ENCODE measurements at places on chromosomes 3 and 15. TPM values are rescaled to one million over a fixed set of nuclear protein-coding genes. Genes with fewer than 3 reads are reported as not detected.

DNA sequence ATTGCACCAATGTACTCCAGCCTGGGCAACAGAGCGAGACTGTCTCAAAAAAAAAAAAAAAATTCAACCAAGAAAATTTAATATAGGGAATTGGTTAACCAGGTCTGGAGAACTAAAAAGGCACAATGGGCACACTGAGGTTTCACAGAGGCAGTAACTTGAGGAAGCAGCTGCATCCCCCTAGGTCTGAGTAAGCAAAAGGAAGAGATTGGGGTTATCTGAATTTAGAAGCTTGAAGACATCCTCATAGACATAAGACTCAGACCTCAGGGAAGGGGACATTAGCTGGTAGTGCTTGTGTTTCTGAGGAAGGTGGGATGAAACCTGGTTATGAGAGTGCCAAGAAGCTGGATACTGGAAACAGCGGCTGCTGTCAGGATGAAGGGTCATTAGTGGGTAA lies 50.1 kb upstream of the LEKR1 start:
- no peak for DNase-seq

TRANK1 gene
- total RNA-seq, result 9.4 TPM

GRCh38 chr3:195163719-195164572 lies 107.0 kb downstream of the XXYLT1 start:
- DNase-seq, result no peak

CCR5 gene
- total RNA-seq, result 2.2 TPM

- DNase-seq, result no peak
Observed at GRCh38 chr3:169827712-169828111, 15.0 kb upstream of the LRRC34 start.

DNA sequence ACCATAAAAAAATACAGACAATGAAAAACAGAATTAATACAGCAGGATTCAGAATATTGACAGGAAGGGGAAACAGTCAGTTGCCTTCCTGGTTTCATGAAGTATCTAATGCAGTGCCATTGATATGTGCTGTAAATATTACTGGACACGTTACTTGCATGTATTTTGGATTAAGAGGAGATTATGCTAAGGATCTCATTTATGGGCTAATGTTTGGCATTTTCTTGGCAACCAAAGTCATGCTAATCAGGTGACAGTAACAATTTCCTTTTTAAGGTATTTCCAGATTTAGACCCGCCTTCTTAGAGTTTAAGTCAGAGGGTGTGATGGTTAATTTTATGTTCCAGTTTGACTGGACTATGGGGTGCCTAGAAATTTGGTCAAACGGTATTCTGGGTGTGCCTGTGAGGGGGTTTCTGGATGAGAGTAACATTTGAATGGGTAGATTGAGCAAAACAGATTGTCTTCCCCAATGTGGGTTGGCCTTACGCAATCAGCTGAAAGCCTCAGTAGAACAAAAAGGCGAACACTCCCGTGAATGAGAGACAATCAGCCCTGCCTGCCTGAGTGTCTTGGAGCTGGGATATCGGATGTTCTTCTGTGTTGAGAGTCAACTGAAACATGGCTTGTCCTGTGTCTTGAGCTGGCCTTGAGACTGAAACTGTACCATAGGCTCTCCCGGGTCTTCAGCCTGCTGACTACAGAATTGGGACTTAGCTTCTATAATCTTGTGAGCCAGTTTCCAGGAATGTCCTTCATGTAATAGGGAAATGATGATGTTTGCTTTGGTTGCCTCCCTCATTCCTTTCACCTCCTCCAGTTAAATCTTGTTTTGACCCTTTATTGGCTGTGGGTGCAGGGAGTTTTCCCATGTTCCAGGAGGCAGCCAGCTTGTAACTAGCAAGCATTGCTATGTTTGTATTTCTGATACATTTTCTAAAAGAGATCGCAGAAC lies 10.5 kb downstream of the SQOR start:
- DNase-seq, result no peak

DNA sequence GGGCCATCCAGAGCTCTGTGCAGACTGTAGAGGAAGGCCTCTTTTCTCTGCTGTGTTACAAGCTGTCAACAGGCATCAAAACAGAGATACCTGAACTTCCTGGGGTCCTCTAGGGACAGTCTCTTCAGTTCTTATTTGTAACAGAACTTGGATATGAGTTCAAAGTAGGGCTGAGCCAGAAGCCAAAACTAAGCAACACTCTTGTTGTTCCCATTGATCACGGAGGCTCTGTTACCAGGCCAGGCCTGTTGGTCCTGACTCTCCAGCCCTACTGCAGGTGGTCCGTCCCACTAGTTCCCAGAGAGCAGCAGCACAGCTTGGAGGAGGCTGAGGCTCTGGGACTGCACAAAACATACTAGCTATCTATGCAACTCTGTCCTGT lies 13.1 kb upstream of the AHSG start:
- DNase-seq, result no peak

DNA sequence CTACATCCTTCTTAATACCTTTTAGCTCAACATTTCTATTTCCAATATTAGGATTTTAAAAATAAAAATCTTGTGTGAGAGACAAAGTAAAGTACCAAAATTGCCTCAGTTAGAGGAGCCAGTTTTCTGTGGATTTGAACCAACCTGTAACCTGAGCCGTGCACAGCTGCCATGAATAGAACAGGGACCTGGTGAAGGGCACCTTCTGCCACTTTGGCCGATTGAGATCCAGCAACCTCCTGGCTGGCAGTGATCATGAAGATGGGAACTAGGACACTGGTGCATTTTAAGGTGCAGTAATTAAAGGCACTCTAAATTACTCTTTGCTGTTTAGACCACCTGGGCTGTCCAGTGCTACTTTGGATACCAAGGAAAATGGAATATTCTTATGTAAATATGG lies 34.3 kb upstream of the TRAK1 start:
- no peak for DNase-seq

- DNase-seq, result no peak
Observed at GRCh38 chr3:16181361-16181760, 6.9 kb downstream of the GALNT15 start.

DNA sequence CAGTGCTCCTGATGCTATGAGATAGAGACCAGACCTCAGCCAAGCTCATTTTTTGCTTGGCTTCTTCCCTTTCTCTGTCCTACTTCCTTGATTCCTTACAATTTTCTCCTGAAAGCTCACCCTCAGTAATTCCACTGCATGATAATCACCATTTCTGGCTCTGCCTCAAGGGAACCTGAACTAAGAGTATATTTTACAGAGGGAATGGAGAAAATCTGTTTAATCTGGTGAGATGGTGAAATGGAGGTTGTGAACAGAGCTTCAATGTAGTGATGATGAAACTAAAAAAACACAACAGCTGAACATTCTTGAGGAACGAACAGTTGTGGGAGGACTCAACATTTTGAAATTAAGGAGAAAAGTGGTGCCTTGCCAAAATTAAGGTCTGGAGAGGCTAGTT lies 16.3 kb downstream of the HHLA2 start:
- DNase-seq, result peak; percentile 60

EPHA3 gene
- 5.5 TPM for total RNA-seq

BUB1B gene
- 1.7 TPM for total RNA-seq

DNA sequence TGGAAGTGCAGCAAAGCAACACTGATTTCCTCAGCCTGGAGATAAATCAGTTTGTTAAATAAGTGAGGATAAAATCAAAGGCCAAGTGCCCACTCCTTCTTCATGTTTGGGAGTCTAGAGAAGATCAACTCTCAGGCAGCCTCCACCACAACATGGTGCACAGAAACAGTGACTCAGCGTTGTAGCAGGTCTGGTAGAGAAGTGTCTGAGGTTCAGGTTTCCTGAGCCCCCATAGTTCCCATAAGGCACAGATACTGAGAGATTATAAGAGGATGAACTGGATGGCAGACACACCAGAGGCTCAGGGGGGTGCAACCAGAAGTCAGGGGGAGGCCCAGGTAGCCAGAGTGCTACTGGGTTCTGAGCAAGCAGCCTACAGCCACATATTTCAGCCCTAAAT lies 166.7 kb downstream of the FRMD5 start:
- DNase-seq, result no peak

STAG1 gene
- total RNA-seq, result 88.4 TPM

HTR3C gene
- not detected for total RNA-seq

DNA sequence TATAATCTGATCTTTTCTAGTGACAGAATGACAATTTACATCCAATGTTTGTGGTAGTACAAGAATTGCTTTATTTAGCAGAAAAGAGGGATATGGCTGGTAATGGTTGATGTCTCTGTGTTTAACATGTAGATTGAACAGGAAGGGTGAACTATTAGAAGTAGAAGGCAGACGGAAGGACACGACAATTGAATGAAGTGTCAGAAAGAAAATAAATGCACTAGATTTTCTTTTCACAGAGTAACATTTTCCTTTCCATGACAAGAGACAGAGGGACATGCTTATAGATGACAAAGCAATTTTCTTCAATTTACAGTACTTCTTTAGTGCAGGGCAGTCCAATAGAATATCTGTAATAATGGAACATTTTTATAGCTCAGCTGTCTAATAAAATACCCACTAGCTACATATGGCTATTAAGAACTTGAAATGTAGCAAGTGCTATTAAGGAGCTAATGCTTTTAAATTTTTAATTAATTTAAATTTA lies 48.9 kb upstream of the MBNL1 start:
- no peak for DNase-seq

DNA sequence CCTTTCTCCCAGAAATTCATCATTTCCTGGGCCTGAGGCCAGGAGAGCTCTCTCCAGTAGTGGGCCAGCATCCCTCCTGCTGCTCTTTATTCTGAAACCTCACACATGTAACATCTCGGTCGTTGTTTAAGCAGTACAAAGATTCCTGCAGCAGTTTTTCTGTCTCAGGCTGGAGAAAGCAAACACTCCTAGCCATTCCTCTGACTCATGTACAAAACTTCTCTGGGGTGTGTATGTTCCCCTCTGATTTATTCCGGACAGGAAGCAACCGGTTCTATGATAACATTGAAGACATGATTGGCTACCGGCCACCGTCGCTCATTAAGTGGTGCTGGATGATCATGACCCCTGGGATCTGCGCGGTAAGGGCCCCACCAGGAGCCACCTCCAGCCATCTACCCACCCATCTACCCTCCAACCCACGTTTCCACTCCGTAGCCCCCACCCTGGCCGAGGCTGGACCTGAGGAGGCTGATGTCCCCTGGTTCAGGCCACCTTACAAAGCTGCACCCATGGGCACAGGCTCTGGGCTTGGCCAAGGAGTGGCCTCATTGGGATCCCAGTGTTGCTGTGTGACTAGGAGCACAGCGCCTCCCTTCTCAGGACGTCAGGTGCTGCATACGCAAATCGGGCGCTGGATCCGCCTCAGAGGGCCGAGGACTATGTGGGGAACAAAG lies 58.6 kb upstream of the SLC6A1 start:
- DNase-seq, result peak; percentile 61

GRCh38 chr3:193762657-193763056 lies 169.6 kb downstream of the OPA1 start:
- no peak for DNase-seq

PPP1R14D gene
- 1.7 TPM for total RNA-seq

GRCh38 chr3:28576614-28577200 lies 228.1 kb upstream of the AZI2 start:
- DNase-seq, result peak; percentile 11

GRCh38 chr3:5212628-5213573 lies 25.4 kb downstream of the EDEM1 start:
- no peak for DNase-seq
